Panc1 (cell line): ENCODE measurements at places on chromosomes 4 and X. TPM values are rescaled to one million over a fixed set of nuclear protein-coding genes. Genes with fewer than 3 reads are reported as not detected.
A peak's percentile ranks its signal among the peaks of the same experiment; 100 is the strongest.

The CBR4 gene
- total RNA-seq = 13.5 TPM

The KCTD8 gene
- total RNA-seq = not detected

GRCh38 chr4:87451537-87451936 is 29.2 kb downstream of the NUDT9 start:
- DNase-seq = no peak

The PLAC1 gene
- total RNA-seq = 0.51 TPM

- DNase-seq = no peak
Measured at GRCh38 chr4:72340803-72341431, 228.1 kb downstream of the ADAMTS3 start.

DNA sequence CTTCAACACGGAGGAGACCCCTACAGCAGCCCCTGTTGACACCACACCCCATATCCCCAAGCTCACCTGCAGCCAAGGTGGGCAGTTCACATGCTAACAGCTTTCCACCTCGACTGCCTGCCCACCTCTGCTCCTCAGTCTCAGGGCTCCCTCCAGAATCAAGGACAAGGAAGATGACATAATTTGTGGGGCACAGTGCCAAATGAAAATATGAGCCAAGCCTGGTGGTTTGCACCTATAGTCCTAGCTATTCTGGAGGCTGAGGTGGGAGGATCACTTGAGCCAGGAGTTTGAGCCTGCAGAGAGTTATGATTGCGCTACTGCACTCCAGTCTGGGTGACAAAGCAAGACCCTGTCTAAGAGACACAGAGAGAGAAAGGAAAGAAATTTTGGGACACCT is 516.3 kb downstream of the BCOR start:
- no peak for DNase-seq

The LETM1 gene
- total RNA-seq = 67.6 TPM

GRCh38 chr4:113636877-113637276 is 124.7 kb downstream of the CAMK2D start:
- no peak for DNase-seq

DNA sequence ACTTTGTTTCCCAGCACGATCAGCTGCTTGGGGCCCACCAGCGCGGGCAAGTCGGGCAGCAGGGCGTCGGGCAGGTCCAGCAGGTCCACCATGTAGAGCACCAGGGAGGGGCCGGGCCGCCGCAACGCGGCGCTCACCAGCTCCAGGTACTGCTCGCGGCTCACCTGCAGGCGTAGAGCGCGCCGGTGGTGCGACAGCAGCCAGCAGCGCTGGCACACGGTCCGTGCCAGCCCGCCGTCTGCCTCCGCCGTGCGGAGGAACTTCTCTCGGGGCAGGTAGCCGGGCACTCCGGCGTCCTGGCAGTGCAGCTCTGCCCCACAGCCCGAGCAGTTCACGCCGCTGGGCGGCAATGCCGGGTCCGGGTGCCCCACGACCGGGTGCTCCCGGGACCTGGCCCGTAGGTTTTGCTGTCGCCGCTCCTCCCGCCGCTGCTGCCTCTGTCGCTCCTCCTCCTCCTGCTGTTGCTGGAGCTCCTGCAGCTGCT is 527 bp downstream of the NOA1 start:
- DNase-seq = no peak

The PPP1R3F gene
- total RNA-seq = 8.3 TPM

DNA sequence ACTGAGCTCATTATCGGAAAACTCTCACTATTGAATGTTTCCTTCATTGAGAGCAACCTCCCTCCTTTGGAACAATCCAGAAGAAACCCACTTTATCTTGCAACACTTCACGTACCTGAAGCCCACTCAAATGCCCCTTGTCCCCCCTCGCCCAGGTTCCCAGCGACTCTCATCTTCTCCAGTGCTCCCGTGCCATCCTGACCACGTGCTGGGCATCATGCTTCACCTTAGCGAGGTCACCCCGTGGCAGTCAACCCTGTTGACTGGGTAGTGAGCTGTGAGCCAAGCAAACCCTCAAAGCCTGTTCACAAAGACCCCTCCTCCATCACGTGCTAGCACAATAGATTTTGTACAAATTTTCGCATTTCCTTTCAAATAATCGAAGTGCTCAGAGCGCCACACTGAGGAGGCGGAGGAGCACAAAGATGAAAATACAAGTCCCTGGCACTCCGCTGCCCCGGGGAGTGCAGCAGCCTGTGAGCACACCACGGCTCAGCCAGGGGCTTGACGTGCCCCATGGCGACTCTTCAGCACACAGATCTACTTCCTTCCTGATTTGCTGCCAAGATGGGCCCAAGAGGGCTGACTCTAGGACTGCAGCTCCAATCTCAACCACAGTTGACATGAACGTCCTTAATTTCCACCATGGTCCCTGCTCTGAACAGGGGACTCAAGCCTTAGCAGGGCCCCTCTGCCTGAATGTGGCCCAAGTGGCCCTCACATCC is 15.6 kb downstream of the PDZD4 start:
- DNase-seq = no peak

GRCh38 chr4:8410066-8410625 is 30.4 kb downstream of the ACOX3 start:
- no peak for DNase-seq

DNA sequence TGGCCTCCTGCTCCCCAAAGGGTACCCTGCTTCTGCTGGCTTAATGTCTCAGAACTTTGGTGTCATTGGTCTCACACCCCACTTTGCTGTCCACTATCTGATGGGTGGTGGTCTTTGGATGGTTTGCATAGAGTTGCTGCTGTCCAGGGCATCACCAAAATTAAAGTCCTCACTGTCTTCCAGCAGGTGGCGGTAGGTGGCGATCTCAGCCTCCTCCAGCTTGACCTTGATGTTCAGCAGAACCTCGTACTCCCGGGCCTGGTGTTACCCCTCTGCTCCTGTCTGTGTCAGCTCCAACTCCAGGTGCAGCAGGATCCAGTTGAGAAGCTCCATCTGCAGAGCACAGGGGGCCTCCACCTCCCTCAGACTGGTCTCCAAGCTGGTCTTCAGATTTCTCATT is 1169.5 kb upstream of the PABPC4L start:
- no peak for DNase-seq

DNA sequence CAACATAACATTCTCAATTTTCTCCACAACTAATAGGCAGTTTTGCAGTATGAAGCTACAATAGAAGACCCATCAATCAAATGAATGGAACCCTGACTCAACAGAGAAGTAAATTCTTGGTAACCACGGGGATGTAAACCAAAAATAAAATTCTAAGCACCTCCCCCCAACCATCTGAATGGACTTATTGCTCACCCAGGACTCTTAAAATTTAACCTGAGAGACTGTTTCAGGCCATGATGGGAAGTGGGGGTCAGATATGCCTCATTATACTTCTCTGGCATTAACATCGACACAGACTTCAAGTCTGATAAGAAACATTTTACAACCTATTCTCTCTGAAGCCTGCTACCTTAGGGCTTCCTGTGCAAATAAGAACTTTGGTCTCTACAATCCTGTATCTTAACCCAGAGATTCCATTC is 620.9 kb downstream of the TLL1 start:
- no peak for DNase-seq

DNA sequence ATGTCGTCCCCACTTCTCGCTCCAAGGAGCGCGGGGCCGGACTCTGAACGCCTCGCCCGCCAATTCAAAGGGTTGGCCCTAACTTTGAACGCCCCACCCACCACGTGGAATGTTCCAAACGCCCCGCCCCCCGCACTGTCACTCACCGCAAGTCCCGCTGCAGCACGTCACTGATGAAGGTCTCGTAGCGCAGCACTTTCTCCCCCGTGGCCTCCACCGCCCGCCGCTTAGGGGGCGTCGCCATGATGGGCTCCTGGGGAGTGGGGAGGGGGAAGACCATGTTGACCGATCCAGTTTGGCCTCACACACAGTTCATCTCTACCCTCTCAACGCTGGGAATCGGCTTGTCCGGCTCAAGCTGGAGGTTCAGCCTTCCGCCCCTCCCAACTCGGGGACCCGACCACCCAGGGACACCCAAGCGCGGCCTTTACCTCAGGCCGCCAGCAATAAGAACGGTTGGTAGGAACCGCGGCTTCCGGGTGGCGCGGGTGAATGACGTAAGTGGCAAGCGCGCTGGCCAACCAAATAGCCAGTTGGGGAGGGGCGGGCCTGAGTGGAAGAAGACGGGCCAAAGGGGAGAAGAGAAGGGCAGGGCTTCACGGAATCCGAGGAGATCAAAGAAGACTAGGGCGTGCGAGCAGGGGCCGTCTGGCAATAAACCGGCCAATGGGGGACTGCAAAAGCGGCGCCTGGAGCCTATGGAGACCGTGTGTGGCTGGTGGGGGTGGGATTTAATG is at the start of gene UXT:
Gene UXT (minus strand): TSS at position 497 of the 737 bp plus-strand sequence. CDS start 253 bp downstream, at position 244.
- DNase-seq = peak; percentile 78

GRCh38 chr4:82905205-82905604 is 4.7 kb downstream of the THAP9 start:
- DNase-seq = no peak

The TCEAL6 gene
- total RNA-seq = not detected

The TMPRSS11A gene
- total RNA-seq = not detected

GRCh38 chr4:60201052-60201673 is 999.0 kb upstream of the ADGRL3 start:
- DNase-seq = peak; percentile 46

DNA sequence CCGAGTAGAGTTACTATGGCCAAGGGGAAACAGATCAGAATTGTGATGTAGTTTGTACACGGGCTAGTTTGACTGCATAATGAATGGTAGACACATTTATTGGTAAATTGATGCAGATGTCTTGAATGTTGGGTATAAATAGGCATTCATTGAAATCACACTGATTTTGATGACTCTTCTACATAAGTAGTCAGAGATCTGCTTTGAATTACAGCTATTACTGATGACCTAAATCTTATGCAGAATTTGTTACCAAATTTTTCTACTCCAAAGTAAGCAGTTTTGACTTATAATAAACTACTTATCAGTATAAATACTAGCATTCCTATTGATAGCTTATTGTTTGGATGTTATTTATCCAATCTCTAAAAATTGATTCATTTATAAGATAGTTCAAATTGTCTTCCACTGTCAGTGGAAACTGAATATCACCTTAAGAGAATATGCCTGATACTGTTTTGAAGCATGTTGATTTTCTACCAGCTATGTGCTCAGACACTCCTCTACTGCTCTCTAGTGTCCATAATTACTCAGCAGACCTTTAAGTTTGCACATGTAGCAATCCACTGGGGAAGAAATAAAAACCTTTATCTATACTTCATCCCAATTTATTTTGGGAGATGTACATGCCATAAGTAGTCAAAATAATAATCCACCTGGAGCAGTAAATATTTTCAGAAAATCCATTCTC is 120.3 kb downstream of the RASL11B start:
- DNase-seq = no peak

DNA sequence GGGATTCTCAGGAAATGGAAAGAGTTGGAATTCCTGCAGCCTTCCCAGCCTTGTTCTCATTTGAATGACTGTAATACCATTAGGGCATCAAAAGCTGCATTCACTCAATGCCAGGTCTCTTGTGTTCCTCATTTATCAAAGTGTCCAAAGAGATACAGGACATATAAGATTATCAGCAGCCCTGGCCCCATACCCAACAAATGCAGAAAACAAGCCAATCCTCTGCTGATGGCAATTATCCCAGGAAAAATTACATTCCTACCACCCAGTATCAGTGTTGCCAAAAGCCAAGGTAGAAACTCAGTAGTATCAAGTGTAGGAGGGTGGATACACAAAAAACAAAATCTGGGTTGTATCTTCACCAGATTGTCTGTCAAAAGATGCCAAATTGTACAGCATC is 18.5 kb upstream of the ASB5 start:
- DNase-seq = no peak

- DNase-seq = no peak
Measured at GRCh38 chrX:7828594-7828993, 14.4 kb upstream of the VCX start.

The ADH7 gene
- not detected for total RNA-seq

DNA sequence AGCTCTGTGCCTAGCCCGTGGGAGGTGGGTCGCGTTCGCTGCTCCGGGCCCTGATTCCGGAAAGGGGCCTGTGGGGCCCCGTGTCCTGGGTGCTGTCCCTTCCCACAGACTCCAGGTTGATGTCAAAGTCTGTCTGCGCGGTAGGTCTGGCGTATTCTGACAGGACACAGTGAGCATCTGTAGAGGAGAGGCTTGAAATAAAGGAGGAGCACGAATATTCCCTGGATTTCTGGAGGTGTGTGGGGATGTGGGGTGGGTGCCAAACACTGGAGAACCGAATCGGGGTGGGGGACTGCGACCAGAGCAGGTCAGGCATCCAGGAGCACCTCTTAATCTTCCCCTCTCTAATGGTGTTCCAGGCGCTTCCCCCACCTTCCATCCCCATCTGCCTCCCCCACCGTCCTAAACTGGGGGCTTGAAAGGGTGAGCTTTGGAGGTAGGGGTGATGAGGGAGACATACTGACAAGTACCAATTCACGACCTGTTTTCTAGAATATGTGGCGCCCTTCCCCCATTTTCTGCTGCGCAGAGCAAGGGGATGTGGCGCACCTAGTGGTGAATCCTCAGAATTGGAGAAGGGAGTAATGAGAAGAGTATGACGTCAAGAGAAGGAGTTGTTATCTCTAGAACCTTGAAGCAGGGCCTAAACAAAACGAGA is 877 bp downstream of the GPRASP1 start:
- no peak for DNase-seq

DNA sequence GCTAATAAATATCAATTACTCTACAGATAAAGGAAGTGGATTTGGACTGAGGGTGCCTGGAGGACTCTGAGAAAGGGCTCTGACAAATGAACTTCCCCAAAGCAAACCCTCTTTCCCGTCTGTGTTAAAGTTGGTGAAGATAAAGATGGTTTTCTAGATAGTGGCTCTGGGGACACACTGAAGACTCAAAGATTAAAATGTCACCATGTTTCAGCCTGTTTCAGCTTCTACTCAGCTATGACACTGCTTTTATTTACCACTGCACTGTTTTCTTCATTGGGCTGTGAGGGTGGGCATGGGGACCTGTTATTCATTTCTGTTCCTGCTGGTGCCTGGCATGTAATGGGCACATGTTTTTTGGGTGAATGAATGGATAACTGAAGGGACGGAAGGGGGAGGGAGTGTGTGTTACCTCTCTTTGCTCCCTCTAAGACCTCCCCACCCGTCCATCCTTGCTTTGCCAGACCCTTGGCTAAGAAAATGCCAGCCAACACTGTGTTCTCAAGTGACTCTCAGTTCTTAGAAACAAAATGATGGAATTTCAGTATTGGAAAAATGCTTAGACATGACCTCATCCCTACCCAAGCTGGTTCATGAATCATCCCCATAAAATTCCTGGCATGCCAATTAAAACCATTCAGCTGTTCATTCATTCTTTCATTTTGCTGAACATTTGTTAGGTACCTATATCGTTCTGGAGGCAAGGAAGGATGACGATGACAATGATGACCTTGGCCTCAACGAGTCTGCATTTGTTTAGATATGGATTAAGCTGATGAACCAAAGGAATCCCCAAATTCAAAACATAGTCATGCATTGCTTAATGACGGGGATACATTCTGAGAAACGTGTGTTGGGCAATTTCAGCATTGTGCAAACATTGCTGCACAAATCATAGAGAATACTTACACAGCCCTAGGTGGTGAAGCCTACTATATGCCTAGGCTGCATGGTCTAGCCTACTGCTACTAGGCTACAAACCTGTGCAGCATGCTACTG is 13.4 kb upstream of the STK32B start:
- peak; percentile 90 for DNase-seq
